Right lobe of liver (tissue), 6 donors: ENCODE measurements at places on chromosomes 1 and 21.

GRCh38 chr1:195200772-195201171, 1407.5 kb downstream of the KCNT2 start:
- DNase-seq: no peak

GRCh38 chr1:34858901-34859445, 576 bp downstream of the SMIM12 start:
- no peak for DNase-seq

- DNase-seq: no peak
Measured at GRCh38 chr1:182739545-182739944, 50.0 kb upstream of the NPL start.

- no peak for DNase-seq
Measured at GRCh38 chr1:147749792-147750191, 10.6 kb downstream of the GJA5 start.

GRCh38 chr1:5722635-5723164, 269.5 kb downstream of the NPHP4 start:
- no peak for DNase-seq

DNA sequence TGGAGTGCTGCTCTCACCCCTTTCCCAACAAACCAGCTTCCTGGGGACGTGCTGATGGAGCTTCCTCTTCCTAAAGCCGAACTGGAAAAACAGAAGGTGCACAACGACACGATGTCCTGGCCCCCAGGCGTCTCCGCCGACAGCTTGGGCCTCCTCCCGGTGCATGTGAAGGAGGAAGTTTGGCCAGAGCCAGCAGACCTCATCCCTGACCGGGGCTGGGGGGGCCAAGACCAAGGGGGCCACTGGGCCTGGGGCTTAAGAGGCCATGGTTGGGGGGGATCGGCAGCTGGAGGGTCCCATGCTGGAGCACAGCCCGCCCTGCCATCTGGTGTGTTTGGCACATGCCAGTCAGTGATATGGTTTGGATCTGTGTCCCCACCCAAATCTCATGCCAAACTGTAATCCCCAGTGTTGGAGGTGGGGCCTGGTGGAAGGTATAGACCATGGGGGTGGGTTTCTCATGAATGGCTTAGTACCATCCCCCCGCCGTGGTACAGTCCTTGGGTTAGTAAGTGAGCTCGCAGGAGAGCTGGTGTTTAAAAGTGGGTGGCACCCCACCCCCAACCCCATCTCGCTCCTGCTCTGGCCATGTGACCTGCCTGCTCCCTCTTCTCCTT, 6.4 kb downstream of the HES4 start:
- DNase-seq: no peak

GRCh38 chr1:47676311-47677054, 238.6 kb downstream of the FOXD2 start:
- no peak for DNase-seq

DNA sequence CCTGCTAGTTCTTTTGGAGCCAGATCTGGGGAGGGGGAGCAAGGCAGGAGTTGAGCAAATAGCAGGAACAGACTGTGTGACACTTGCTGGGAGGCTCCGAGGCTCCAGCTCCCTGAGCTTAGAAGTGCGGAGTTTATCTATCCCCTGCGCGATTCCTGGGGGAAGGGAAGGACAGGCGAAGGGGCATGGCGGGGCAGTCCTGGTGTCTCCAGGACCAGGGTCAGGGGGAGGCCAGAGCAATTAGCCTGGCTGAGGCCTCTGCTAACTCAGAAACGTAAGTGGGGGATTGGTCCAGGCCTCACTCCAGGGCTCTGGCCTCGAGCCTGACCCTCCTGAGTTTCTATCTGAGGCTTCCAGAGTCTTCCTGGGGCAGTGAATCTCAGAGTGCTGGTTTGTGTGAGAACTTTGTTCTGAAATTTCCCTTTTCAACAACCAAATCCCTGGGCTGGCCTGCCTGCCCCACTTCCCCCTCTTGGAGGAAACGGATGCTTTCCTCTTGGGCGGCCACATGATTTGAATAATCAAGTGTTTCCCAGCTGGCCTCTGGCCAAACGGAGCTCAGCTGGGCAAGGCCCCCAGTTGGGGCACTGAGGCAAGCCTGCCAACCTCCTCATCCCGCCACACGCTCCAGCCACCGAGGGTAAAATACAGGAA, 15.6 kb downstream of the ALPL start:
- no peak for DNase-seq

DNA sequence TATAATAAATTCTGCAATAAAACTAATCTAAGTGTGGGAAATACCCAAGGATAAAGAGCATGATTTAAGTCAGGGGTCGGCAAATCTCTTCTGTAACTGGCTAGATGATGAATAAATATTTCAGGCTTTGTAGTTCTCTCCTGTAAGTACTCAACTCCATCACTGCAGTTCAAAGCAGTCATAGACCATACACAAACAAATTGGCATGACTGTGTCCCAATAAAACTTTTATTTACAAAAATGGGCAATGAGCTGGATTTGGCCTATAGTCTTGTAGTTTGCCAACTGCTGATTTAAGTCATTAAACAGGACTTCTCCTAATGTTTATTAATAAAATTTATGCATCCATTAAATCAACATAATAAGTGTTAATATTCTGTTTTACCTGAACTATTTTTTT, 49.4 kb downstream of the EDEM3 start:
- DNase-seq: no peak

DNA sequence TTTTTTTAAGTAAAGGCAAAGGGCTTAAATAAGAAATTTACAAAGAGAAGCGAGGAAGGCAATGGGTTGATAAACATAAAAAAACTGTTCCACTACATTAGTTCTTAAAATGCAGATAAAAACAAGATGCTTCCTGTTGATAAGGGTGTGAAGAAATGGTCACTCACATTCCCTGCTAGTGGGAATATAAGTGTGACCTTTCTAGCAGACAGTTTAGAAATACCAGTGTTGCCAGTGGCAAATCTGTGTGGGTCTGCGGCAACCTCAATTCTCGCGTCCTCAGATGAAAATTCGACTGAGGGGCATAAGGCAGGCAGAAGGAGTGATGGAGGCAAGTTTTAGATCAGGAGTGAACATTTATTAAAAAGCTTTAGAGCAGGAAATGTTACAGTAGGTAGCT, 151.1 kb downstream of the NTNG1 start:
- no peak for DNase-seq

DNA sequence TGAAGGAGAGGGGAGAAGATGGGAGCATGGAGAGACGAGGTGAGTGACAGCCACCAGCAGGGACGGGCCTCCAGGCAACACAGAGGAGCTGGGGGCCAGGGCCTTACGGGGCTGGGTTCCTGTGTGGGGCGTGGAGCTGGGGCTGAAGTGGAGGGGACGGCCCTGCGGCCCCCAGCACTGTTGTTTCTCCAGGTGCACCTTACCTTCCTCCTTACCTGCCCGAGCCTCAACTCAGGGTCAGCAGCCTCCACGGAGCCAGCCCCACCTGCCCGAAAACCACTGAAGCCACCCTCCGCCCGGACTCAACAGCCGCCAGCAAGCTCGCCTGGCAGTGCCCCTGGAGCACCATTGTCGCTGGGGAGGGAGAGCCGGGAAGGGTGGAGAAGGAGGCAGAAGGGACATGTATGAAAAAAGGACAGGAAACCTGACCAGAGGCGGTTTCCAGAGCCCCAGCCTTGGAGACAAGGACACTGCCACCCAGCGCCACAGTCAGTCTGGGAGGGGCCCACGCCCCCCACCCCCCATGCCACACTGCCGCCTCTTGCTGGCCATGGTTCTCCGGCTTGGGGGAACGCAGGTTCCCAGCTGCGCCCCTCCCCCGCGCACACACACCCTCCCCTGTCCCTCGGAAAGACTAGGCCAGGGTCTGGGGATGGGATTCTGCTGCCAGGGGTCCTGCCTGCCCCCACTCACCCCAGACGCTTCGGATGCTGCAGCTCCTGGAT, 10.6 kb downstream of the PLA2G2F start:
- DNase-seq: no peak
